ENCODE measurements at places on chromosomes 16 and 17.

GRCh38 chr17:30555942-30556341 lies 78.7 kb downstream of the GOSR1 start:
- no peak for DNase-seq

DNA sequence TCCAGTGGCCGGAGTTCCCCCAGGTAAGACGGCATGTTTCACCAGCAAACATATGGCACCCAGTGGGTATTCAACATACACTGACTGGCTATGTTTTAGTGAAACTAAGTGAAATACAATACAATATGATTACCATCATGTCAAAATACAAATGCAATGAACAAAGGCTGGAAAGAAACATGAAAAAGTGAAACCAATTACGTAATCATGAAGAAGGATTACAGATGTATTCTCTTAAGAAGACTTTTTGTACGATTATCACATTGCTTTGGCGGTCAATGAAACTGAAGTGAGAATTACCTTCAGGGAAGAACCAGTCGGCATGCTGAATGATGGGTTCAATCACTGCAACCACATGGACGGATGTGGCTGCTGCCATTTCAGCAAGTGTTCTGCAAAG lies 71.7 kb downstream of the ARHGAP17 start:
- no peak for DNase-seq

DNA sequence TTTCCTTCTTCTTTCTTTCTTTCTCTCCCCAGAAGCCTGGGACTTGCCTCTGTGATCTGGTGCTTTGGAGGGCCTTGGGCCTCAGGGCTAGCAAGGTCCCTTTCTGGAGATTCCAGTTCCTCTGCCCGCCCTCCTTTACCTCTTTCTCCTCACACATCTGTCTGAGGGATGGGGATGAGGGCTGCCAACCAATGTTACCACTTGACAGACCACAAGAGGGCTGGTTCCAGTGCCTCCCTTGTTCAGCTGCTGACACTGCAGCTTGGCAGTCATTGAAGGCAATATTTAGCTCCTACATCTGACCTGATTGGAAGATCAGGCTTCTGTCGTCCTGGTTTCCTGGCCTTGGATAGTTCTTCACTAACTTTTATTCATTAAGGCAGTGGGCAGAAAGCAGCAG lies 3.6 kb upstream of the ZNF652 start:
- DNase-seq: no peak

GRCh38 chr17:28346199-28346580 lies 10.6 kb downstream of the TNFAIP1 start:
- no peak for DNase-seq

GRCh38 chr16:48905632-48906505 lies 295.9 kb upstream of the N4BP1 start:
- DNase-seq: no peak

DNA sequence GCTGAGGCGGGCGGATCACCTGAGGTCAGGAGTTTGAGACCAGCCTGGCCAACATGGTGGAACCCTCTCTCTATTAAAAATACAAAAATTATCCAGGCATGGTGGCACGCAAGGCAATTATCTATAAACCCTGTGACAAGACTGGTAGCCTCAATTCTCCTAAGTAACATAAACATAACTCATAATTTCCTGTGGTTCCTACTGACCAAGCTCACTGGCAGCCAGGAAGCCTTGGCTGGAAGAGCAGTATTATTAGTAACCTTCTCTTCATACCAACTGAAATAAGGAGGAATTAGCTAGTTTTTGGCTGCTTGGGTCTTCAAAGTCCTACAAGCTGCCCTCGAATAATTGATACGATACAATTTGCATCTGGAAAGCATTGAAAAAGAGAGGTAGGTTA lies 31.6 kb upstream of the LRRC37A3 start:
- no peak for DNase-seq

- DNase-seq: no peak
Measured at GRCh38 chr16:84291226-84291625, 3.5 kb upstream of the WFDC1 start.

- DNase-seq: no peak
Measured at GRCh38 chr17:50640686-50641351, 6.1 kb downstream of the ABCC3 start.

- no peak for DNase-seq
Measured at GRCh38 chr16:67356396-67356795, 29.8 kb downstream of the LRRC36 start.

DNA sequence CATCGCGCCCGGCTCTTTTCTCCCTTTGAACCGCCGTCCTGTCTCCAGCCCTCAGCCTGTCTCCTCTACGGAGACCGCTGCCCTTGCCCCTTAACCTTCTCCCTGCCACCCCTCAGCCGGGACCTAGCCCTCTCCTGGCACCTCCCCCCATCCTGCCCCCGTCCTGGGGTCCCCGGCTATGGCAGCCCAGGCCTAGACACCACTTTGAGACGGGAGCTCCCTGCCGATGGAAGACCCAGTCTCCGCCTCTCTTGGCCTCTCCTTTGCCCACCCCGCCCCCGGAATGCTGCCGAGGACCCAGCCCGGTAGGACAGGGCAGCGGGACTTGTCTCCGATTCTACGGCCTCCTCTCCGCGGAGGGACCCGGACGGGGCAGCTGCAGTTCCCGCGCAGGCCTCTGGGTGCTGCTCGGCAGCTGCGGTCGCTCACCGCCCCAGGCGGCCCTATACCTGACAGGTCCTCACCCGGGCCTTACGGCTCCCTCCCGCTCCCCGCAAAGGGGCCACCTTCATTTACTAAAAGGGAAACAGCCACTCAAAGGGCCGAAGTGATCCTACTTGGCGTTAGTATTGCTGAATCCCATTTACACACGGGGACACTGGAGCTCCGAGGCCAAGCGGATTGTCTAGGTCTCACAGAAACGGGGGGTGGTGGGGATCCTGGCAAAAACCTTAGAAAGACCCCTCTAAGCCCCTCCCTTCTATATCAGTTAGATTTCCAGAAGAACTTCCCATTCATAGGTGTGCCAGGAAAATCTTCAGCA lies 32.6 kb upstream of the TAC4 start:
- DNase-seq: no peak

- no peak for DNase-seq
Measured at GRCh38 chr17:66481271-66481670, 178.9 kb downstream of the PRKCA start.

DNA sequence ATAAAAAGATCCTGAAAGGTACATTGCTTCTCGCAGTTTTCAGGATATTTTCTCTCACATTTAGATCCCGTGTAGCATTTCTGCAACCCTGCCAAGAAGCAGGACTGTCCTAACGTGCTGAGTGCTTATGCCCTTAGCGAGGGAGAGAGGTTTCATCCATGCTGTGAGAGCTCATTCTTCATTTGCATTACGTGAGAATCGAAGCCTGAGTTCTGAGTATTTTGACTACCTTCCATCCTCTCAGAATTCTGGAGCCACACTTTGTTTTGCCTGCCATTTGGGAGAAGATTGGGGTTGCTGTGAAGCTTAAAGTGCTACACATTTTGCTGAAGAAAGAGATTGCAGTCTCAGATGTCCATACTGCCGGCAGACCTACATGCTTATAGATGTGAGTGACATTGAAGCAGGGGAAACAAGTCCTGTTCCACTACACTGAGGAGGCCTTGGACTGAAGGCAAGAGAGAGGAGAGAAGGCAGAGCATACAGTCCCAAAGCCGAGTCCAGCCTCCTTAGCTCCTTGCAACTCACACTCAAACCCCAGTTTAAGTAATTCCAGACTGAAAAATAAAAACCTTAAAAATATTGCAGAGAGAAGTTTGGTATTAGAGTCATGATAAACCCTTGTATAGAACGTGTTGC lies 183.0 kb downstream of the PRKCA start:
- no peak for DNase-seq

DNA sequence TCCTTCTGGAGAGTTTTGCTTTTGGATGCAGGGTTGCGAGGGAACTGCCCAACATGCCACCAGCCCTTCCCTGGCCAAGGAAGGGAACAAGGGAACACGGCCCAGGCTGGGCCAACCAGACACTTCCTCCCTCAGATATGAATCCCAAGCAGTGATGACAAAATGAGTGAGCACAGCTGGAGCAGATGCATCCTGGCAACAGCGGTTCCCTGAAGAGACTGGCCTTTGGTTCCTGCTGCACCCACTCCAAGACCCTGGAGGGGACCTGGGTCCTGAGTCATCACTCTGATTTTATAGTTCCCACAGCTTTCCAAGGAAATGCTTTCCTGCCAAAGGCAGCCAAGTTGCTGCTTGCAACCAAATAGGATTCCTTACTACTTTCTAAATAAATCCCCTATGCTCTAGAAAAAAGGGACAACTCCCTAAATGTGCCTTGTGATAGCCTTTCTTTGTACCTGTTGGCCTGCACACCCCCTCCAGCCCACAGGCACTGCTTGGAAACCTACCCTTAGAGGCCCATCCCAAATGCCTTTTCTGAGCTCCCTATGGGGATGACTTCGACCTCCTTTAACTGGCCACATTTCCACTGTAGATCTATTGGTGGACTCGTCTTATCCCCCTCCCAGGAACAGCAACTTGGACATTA lies 5.3 kb downstream of the ST3GAL2 start:
- no peak for DNase-seq

DNA sequence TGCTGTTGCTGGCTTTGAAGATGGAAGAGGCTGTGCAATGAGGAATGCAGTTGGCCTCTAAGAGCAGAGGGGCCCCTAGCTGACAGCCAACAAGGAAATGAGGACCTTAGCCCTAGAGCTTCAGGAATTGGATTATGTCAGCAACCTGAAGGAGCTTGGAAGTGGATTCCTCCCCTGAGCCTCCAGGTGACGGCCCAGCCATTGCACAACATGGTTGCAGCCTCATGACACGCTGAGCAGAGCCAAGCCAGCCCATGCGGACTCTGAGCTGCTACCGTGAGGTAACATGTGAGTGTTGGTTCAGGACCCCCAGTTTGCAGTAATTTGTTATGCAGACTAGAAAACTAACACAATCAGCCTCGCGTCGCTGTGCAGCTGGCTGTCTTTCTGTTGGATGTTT lies 20.2 kb downstream of the CCDC42 start:
- DNase-seq: no peak

DNA sequence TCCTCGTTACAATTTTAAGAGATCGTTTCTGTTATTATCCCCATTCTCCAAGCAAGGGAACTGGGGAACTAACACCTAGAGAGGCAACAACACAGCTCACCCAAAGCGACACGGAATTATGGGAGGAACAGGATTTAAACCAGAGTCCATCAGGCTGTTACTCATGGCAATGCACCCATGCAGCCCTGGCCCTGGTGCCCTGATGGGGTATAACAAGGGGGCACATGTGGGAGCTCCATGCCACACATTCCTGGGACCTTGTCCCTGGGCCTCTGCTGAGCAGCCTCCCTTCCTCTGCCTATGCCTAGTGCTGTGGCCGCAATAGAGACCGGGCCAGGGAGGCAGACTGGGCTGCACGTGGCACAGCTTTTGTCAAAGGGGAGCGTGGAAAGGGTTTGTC lies 13.3 kb upstream of the RCVRN start:
- DNase-seq: no peak

- no peak for DNase-seq
Measured at GRCh38 chr16:84976644-84977400, 34.5 kb downstream of the ZDHHC7 start.

GRCh38 chr17:633133-633532 lies 81.5 kb downstream of the VPS53 start:
- DNase-seq: no peak

DNA sequence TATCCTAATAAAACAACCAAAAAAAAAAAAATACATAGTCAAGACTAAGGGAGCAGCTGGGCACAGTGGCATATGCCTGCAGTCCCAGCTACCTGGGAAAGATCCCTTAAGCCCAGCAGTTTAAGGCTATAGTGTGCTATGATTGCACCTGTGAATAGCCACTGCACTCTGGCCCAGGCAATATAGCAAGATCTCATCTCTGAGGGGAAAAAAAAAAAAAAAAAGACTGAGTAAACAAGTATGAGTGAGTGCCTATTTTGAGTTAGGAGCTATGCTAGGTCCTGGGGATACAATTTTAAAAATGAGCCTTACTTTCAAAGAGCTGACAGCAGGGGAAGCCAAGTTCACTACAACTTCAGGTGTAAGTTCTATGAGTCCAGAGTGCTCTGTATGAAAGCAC lies 55.4 kb downstream of the GRB2 start:
- DNase-seq: no peak

- no peak for DNase-seq
Measured at GRCh38 chr17:77312786-77313599, 172.2 kb downstream of the SEC14L1 start.

GRCh38 chr17:19461116-19461515 lies 50.1 kb downstream of the RNF112 start:
- no peak for DNase-seq

GRCh38 chr16:29839822-29840221 lies 19.6 kb downstream of the MVP start:
- no peak for DNase-seq

GRCh38 chr17:35368081-35368830 lies 5.2 kb downstream of the SLFN11 start:
- DNase-seq: no peak

- DNase-seq: peak; percentile 5
Measured at GRCh38 chr17:68248199-68248825, 469 bp downstream of the AMZ2 start.

DNA sequence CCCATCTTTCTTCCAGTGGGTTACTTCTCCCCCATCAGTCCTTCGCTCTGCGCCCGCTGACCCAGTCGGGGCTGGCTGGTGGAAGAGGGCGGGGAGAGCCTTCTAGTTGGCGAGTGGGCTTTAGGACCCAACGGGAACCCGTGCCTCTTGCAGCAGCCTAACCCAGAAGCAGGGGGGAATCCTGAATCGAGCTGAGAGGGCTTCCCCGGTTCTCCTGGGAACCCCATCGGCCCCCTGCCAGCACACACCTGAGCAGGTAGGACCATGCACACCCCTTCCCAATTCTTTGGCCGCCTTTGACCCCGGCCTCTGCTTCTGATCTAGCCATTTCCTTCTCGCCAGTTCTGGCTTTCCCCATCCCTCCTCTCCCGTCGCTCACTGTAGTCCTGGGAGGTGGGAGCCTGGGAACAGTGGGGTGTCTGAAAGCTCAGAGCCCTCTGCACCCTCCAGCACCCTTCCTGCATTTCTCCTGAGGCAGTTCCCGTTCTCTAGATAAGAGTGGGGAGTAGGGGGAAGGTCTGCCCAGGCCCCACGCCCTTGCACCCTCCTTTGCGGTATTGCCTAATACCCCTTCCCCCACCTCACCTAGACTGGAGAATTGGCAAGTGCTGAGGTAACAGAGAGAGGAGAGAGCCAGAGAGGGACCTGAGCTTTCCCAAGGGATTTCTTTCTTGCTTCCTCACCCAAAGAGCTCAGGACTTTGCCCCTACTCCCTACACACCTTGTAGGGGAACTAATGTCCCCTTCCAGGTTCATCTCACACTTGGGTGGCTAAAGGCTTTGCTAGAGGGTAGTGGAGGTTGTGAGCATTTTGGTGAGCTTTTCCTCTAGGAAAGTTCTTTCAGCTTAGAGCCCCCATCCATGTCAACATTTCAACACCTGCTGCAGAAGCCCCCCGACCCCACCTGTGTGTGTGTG lies at the start of gene RARA:
Gene RARA, plus strand, starts transcription at position 150 of the 918 bp plus-strand sequence. CDS start 22,039 bp downstream, outside the sequence.
- no peak for DNase-seq
